ENCODE measurements at places on chromosomes 5 and 9.

DNA sequence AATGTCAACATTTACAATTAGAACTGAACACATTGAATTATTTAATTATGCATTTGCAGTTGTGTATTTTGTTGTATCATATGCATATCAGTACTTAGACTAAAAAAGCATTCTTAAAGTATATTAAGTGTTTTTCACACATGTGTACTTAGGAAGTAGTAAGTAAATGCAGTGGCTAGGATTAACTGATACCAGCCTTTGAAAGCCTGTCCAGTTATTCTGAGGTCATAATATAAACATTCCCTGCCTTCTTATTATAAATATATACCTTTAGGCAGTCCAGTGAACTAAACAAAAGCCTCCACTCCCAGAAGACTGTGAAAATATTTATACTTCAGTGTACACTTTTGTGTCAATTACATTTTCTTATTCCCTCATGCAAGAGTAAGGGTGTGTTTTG is 83.8 kb downstream of the TLE4 start:
- DNase-seq: no peak

- DNase-seq: no peak
Measured at GRCh38 chr9:112198646-112199045, 23.5 kb upstream of the SUSD1 start.

DNA sequence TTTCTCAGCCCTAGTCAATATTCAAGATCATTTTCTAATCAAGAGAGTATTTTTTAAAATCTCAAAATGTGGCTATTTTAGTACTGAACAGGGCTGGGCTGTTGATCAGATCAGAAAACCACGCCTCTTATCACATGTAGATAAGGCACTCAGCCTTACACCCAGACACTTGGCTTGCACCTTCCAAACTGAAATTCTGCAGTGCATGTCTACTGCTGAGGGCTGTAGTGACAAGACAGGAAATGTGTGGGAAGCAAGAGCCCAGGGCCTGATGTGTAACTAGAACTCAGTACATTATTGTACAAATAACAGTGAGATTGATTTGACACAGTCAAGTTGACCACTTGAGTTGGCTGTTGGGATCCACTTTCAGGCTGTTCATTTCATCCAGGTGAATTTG is 48.6 kb downstream of the UBE2QL1 start:
- no peak for DNase-seq

DNA sequence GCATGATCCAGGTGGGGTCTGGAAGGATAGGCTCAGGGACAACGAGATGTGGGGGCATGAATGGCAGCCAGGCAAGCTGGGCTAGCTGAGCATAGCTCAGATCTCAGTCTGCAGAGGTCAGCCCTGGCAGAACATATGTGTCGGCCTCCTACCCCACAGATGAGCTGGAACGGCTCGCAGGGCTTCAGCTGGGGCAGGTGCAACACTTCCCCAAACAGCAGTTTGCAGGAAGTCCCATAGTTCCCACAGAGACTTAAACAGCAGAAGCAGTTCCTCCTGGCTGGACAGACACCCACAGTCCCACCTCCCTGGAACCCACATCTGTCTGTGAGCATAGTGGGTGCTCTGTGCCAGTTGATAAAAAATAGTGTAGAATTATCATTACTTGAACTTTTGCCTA is 404.6 kb downstream of the GADD45G start:
- DNase-seq: no peak

DNA sequence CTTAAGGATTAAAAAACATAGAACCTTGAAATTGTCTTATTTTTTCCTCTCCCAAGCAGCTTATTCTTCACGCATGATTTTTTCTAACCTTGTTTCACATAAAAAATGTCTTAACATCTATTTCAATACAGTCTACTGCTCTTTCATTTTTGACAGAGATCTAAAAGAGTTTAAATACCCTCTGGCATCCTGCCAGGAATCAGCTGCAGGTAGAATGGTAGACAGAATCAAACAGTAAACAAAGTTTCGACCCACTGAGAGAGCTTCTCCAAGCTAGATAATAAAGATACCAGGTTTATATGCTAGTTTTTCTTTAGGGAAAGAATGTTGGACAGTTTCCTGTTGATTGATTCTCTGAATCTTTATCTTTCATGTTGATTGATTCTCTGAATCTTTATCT is 555.8 kb upstream of the CDH9 start:
- no peak for DNase-seq

DNA sequence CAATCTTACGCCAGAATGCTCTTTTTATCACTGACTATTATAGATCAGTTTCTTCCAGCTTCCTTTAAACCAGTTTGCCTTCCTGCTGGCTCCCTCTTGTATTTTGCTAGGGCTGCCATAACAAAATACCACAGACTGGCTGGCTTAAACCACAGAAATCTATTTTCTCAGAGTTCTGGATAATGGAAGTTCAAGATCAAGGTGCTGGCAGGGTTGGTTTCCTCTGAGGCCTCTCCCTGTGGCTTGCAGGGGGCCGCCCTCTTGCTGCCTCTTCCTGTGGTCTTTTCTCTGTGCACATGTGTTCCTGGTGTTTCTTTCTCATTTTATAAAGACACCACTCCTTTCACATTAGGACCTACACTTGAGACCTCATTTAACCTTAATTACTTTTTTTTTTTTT is 6.8 kb upstream of the FXN start:
- peak; percentile 37 for DNase-seq
